ENCODE measurements at places on chromosomes 2 and 18. TPM values are rescaled to one million over a fixed set of nuclear protein-coding genes. Genes with fewer than 3 reads are reported as not detected.

Gene ASB1
- total RNA-seq: 28.2 TPM

Gene TXNDC2
- under 0.01 TPM for total RNA-seq

Gene ELOA2
- not detected for total RNA-seq

Gene OTOS
- not detected for total RNA-seq

Gene CARF
- total RNA-seq: 4.7 TPM

Gene CDCA7
- 7.7 TPM for total RNA-seq

Gene FBXO48
- 0.37 TPM for total RNA-seq

Gene MAL
- total RNA-seq: not detected

Gene TUBA4B
- total RNA-seq: not detected
